Occipital lobe (tissue), 3 donors: ENCODE measurements at places on chromosomes 13 and 19.

GRCh38 chr13:111007209-111007608 lies 92.3 kb upstream of the ANKRD10 start:
- DNase-seq = no peak

- no peak for DNase-seq
These were observed 3.5 kb upstream of the DOCK6 start for GRCh38 chr19:11265785-11266236.

DNA sequence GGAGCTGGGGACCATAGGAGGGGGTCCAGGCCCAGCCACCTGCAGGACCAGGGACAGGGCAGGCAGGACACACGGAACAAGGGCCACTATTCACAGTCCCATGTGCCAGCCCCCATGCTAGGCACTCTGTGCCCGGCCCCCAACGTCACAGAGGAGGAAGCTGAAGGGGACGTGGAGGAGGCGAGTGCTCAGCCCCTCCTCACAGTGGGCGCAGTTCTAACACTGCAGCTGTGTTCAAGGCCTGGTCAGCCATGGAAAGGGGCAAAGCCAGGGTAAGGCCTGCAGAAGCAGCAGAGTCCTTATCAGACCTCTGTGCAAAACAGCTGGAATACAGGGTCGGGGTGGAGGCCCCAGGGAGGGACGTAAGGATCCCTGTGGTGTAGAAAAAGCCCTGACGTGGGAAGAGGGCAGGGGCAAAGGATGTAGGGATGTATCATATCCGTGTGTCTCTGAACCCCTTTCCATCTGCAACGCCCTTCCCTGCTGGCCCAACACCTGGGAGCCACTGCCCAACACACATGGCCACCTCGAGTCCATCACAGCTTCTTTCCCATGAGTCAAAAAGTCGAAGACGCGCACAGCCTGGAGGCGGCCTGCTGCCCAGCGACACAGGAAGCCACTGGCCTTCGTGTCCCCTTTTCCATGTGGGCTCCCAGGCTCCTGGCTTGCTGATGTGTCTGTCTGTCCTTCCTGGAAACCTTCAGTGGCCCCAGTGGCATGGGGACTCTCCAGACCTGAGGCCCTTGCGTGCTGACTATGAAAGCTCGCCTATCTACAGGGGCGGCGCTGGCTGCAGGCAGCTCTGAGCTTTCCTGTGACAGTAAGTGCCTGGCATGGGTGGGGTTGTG lies 28.0 kb downstream of the SH3GL1 start:
- no peak for DNase-seq

GRCh38 chr13:109917422-109917821 lies 131.0 kb upstream of the IRS2 start:
- no peak for DNase-seq

- DNase-seq = no peak
These were observed 5.8 kb downstream of the KLF2 start for GRCh38 chr19:16330368-16330801.
